ENCODE measurements at places on chromosomes 3 and 15. TPM values are rescaled to one million over a fixed set of nuclear protein-coding genes. Genes with fewer than 3 reads are reported as not detected.

Gene CD86
- total RNA-seq = not detected

Gene CCRL2
- total RNA-seq = 3.7 TPM

Gene P2RY12
- not detected for total RNA-seq

Gene MAP6D1
- total RNA-seq = 1.9 TPM

Gene SOX14
- not detected for total RNA-seq

Gene KLF15
- 0.20 TPM for total RNA-seq

Gene HIGD2B
- total RNA-seq = not detected
